ENCODE measurements at places on chromosomes 7 and 10.

DNA sequence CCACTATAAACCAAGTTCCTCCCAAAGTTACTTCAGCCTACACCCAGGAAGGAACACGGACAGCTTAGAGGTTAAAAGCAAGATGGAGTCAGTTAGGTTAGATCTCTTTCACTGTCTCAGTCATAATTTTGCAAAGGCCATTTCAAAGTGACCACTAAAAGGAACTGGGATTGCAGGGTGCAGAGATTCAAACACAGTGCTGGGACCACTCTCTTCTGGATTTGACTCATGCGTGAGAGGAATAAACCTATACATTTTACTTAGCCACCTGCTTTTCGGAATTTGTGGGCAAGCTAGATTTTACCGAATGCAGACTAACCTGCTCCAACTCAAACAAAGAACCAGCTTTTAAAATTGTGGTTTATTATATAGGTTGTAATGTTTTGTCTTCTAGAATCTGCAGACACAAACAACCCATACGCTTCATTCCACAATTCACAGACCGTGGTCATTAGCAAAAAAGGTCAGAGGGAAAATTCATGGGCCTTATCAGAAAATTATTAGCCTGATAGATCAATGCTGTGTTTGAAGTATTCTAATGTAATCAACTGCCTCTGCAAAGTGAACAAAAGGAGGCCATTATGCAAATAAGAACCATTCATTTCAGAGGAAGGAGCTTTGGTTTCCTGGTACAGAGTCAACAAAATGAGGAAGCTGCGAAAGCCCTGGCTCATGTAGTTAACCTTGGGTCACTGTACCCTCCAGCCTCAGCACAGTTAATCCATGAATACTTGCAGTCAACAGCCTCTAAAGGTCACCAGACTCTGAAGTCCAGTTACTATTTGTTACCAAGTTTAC, 342.7 kb upstream of the KLF6 start:
- no peak for DNase-seq

GRCh38 chr10:78627254-78627795, 441.4 kb upstream of the ZMIZ1 start:
- no peak for DNase-seq

- DNase-seq, result no peak
These were observed 63.1 kb downstream of the BMPR1A start for GRCh38 chr10:86819567-86819966.

GRCh38 chr7:103996639-103997038, 7.2 kb upstream of the RELN start:
- DNase-seq, result no peak

DNA sequence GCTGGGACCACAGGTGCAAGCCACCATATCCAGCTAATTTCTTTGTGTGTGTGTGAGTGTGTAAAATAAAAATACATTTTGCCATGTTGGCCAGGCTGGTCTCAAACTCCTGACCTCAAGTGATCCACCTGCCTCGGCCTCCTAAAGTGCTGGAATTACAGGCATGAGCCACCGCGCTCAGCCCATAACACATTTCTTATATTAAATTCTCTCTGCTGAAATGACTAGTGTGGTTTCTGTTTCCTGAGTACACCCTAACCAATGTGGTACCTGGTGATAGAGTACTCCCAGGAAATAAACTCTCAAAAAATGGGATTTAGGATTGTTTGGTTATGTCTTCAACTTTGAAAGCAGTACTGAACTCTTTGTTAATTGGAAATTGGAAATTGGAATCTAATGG, 19.4 kb upstream of the FHIP2A start:
- DNase-seq, result no peak

- DNase-seq, result peak; percentile 48
These were observed at the start of gene TMEM184A for GRCh38 chr7:1555813-1556543. Gene TMEM184A (minus strand): TSS chr7:1556205. CDS start chr7:1555484, 721 bp downstream.

- DNase-seq, result no peak
These were observed 287.2 kb downstream of the GFRA1 start for GRCh38 chr10:115985786-115986185.

Measured in activated CD8-positive, alpha-beta memory T cell treated with anti-CD3 and anti-CD28 coated beads, Interleukin-2, amount 50 U/mL, for 4 hours (primary cell).